ENCODE measurements at places on chromosomes 6 and 20. TPM values are rescaled to one million over a fixed set of nuclear protein-coding genes. Genes with fewer than 3 reads are reported as not detected.
A peak's percentile ranks its signal among the peaks of the same experiment; 100 is the strongest.

DNA sequence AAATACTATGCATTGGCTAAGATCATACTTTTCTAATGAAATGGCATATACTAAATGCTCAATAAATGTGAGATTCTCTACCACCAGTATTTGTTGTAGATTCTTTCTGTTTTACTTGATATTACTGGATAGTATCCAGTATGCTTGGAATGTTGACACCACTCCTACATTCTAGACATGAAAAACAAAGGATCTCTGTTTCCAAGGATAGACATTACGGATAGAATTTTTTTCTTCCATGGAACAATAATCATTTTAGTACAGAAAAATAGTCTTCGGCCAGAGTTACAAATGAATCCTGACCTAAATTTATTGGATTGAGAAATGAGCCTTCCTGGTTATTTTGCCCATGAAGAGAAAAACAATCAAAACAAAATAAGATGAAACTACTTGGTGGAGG, 258.2 kb upstream of the NT5E start:
- no peak for DNase-seq
- no peaks in the 10 kb centered on the region for H3K36me3 ChIP-seq
- H3K27ac ChIP-seq, result peak overlapping the region; percentile 58
- H3K4me1 ChIP-seq, result no peaks in the 10 kb centered on the region
- no peaks in the 10 kb centered on the region for H3K27me3 ChIP-seq

DNA sequence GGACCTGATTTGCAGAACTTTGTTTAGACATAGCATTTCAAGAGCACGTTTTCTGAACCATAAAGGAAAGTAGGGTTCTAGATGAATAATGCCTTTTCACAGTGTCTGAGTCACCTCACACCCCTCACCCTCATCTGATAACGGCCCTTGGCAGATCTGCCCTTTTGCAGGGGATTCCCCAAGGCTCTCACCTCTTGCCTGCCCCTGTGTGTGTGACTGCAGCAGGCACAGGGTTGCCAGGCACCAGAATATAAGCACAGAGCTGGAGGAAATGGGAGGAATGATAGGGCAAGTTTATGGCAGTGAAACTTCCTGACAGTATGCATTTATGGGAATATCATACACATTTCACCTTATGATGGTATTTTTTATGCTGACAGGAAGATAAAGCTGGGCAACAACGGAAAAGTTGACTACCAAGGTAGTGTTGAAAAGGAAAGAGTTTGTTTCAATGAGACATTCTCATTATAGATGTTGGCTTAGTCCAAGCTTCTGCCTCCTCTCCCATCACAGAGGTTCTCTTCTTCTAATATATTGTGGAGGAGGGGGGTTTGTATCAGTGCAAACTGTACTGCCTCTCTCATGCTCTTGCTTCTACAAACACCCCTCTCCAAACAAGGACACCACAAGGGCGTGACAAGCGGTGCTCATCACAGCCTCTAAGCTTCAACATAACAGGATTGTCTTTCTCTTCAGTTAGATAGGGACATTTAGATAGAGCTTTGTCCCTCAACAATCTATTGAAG, 101.5 kb upstream of the BACH2 start:
- DNase-seq, result no peak
- H3K27me3 ChIP-seq, result no peaks in the 10 kb centered on the region
- H3K36me3 ChIP-seq, result no peaks in the 10 kb centered on the region
- H3K4me3 ChIP-seq, result no peak overlapping the region
- no peaks in the 10 kb centered on the region for H3K4me1 ChIP-seq

DNA sequence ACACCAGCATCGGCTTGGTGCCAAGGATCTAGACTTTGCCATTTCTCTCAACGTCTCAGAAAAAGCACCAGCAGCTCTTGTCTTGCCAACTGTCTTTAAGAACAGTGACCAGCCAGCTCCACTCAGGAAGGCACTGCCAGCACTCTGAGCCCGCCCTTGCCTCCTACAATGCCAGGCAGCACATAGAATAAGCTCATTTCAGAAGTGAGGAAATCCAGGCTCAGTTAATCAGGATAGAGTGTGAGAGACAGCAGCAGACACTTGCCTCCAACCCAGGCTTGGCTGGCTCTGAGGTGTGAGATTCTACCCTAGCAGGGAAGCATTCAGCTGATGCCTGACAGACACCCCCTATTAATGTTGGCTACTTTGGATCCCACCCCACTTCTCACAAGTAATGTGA, 4.3 kb upstream of the SYNDIG1 start:
- H3K27me3 ChIP-seq, result no peaks in the 10 kb centered on the region
- no peak for DNase-seq
- H3K4me3 ChIP-seq, result no peak overlapping the region
- no peaks in the 10 kb centered on the region for H3K36me3 ChIP-seq

GRCh38 chr6:63671098-63671754, 35.6 kb downstream of the PHF3 start:
- no peaks in the 10 kb centered on the region for H3K4me1 ChIP-seq
- no peaks in the 10 kb centered on the region for H3K27me3 ChIP-seq
- H3K36me3 ChIP-seq, result peaks cover 11% of the 10 kb centered on the region
- no peak overlapping the region for H3K27ac ChIP-seq
- no peak overlapping the region for H3K4me3 ChIP-seq
- no peak for DNase-seq

DNA sequence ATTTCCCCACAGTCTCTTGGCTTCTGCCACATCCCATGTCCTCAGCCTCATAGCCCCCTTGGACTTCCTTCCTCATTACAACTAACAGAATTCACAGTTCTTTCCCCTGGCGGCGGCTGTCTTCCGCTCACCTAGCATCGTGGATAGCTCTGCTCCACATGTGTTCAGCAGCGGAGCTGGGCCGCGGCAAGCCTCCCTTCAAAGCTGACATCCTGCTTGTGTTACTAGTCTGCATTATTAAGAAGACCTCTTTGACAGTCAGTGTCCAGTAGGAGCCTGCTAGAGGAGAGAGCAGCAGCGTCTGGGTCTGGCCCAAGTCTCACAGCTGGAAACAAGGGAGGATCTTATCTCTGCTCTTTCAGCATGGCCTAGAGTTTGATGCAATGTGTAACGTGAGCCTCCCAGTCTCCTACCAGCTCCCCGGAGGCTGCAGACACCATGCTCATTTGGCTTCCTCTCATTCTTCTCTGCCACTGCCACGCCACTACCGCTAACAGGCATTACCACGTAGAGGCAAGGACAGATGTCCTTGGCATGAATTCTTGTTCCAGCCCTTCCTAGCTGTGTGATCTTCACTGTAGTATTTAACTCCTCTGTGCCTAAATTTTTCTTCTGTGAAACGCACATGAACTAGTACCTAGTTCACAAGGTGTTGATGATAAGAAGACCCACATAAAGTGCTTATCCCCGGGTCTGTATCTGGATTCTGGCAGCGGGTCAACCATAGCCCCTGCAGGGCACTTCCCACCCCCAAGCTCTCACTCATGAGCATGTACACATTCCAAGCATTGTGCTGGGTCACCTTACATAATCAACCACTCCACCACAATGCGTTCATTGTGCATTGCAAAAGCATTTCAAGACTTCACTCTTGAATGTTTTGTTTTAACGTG, 107.1 kb upstream of the BACH2 start:
- no peak overlapping the region for H3K27ac ChIP-seq
- H3K27me3 ChIP-seq, result no peaks in the 10 kb centered on the region
- DNase-seq, result peak; percentile 54

DNA sequence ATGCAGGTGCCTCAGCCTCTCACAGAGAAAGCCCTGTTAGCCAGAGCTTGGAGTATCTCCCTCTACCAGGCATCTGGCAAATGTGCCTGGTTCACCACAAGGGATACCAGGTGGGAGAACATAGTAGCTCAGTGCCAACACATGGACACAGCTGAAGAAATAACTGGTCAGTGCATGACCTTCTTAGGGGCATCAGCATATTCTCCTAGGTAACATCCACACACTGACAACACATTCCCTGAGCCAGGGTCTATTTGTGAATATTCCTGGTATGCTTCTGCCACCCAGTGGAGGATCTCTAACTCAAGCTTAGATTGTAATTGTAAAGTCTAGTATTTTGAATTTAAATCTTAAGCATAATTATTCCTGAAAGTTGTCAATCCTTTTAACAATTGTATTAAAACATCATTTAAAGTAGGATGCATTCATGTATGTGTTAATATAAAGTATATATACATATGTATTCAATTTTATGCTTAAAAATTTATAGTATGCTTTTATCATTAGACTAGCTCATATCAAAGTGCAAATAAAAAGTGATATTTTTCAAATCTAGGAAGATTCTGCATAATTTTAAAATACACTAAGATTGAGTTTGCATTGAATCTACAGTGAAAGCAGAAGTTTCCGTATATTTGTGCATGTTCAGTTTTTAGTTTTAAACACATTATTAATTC, 45.3 kb upstream of the COL21A1 start:
- no peak overlapping the region for H3K27ac ChIP-seq
- H3K4me1 ChIP-seq, result peaks cover 6% of the 10 kb centered on the region
- H3K4me3 ChIP-seq, result no peak overlapping the region
- no peaks in the 10 kb centered on the region for H3K27me3 ChIP-seq
- no peaks in the 10 kb centered on the region for H3K36me3 ChIP-seq

- no peaks in the 10 kb centered on the region for H3K36me3 ChIP-seq
- peak overlapping the region; percentile 39 for H3K4me3 ChIP-seq
- H3K27me3 ChIP-seq, result peaks cover 82% of the 10 kb centered on the region
- no peak overlapping the region for H3K27ac ChIP-seq
- H3K4me1 ChIP-seq, result peaks cover 6% of the 10 kb centered on the region
These were observed 7.4 kb upstream of the SLC12A5 start for GRCh38 chr20:46021361-46022359.

DNA sequence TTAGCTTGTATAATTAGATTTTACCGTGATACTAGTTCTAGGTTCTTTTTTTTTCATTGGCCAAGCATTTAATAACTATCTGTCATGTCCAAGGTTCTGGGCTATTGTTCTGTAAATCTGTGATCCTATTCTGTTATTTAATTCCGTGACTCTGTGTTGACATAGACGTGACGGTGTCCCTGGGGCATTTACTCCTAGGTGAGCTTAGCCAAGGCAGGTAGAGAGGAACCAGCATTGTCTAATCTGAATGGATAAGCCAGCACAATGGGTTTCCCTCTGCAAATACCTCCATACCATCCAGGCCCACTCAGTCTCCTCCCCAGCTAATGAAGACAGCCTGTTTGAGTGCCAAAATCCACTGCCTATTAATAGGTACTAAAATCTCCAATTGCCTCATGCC, 8.9 kb upstream of the CDSN start:
- peaks cover 23% of the 10 kb centered on the region for H3K4me1 ChIP-seq
- no peak overlapping the region for H3K27ac ChIP-seq
- H3K4me3 ChIP-seq, result no peak overlapping the region
- no peak for DNase-seq
- no peaks in the 10 kb centered on the region for H3K36me3 ChIP-seq
- no peaks in the 10 kb centered on the region for H3K27me3 ChIP-seq

DNA sequence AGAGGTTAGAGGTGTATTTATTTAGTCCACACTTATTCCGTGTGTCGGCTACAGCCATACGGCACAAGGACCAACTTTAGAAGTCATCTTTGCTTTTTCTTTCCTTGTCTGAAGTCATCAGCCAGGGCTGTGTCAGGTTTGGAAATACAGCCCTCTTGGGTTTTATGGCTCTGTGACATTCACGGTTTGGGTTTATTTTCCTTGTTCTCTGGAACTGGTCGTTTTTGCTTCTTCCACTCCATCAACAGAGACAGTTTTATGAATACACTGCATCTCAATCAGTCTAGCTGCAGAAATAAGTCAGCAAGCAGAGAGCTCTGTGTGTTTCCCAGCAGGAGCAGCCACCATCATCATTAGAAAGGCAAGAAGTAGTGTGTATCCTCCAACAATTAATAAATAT, 132.5 kb downstream of the TBC1D7 start:
- no peak overlapping the region for H3K4me3 ChIP-seq
- no peaks in the 10 kb centered on the region for H3K36me3 ChIP-seq
- no peaks in the 10 kb centered on the region for H3K4me1 ChIP-seq
- no peak for DNase-seq
- H3K27me3 ChIP-seq, result no peaks in the 10 kb centered on the region
- H3K27ac ChIP-seq, result no peak overlapping the region

GRCh38 chr6:40097590-40097989, 163.3 kb upstream of the MOCS1 start:
- H3K27me3 ChIP-seq, result no peaks in the 10 kb centered on the region
- no peak overlapping the region for H3K27ac ChIP-seq
- H3K4me1 ChIP-seq, result no peaks in the 10 kb centered on the region
- no peak for DNase-seq
- H3K4me3 ChIP-seq, result no peak overlapping the region

DNA sequence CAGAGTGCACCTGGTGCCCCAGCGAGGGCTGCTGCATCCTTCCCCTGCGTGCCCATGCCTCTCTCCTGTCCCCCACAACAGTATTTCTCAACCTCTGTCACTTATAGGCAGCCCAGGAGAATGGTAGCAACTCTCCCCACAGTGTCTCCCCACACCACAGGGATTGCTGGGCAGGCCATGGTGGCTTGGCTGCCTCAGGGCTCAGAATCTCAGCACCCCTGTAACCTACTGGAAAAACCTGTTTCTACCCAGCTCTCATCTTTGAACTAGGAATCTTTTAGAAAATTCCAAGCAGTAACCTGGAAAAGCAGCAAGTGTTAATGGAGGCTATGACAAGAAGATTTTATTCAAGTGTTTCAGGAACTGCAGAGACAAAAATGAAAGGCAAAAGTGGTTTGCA, 38.0 kb downstream of the CD164 start:
- peaks cover 24% of the 10 kb centered on the region for H3K4me1 ChIP-seq
- no peak overlapping the region for H3K4me3 ChIP-seq
- no peaks in the 10 kb centered on the region for H3K27me3 ChIP-seq
- DNase-seq, result no peak
- H3K36me3 ChIP-seq, result no peaks in the 10 kb centered on the region

- no peak overlapping the region for H3K4me3 ChIP-seq
- H3K27me3 ChIP-seq, result no peaks in the 10 kb centered on the region
- peaks cover 18% of the 10 kb centered on the region for H3K4me1 ChIP-seq
- no peaks in the 10 kb centered on the region for H3K36me3 ChIP-seq
These were observed 3.5 kb downstream of the MYLK2 start for GRCh38 chr20:31822421-31823330.

DNA sequence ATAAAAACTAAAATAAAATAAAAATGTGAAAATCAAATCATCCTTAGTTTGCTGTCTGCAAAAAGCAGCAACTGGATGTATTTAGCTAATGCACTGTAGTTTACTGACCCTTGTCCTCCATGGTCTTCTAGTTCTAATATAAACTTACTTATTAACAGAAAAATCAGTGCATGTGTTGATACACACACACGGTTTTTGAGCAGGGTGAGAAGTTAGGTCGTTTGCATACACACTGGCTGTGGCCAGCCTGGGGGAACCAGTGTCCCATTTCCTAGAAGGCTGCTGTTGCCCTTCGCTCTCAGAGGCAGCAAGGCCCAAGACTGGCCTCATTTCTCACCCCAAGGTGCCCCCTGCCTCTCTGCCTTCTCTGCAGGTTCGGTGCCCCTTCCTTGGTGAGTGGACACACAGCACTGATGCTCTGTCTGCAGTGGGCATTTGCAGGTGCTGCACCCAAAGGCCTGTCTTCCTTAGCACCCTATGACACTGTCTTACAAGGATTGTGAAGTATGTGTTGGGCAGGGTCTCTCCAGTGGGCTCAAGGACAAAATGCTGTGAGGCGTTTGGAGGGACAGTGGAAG, 168.5 kb downstream of the SCP2D1 start:
- no peaks in the 10 kb centered on the region for H3K27me3 ChIP-seq
- H3K27ac ChIP-seq, result no peak overlapping the region
- no peak overlapping the region for H3K4me3 ChIP-seq
- H3K36me3 ChIP-seq, result no peaks in the 10 kb centered on the region
- no peak for DNase-seq

PXT1 gene
- polyA plus RNA-seq, result 0.26 TPM

SNX5 gene
- polyA plus RNA-seq, result 43.4 TPM

NR2E1 gene
- not detected for polyA plus RNA-seq

ZBTB24 gene
- polyA plus RNA-seq, result 1.9 TPM

LST1 gene
- 5.2 TPM for polyA plus RNA-seq

NKX2-2 gene
- polyA plus RNA-seq, result not detected

SLC22A7 gene
- 0.23 TPM for polyA plus RNA-seq

Data from heart left ventricle (tissue), 16 donors.